ENCODE measurements at places on chromosomes 5 and 9.
A peak's percentile ranks its signal among the peaks of the same experiment; 100 is the strongest.

DNA sequence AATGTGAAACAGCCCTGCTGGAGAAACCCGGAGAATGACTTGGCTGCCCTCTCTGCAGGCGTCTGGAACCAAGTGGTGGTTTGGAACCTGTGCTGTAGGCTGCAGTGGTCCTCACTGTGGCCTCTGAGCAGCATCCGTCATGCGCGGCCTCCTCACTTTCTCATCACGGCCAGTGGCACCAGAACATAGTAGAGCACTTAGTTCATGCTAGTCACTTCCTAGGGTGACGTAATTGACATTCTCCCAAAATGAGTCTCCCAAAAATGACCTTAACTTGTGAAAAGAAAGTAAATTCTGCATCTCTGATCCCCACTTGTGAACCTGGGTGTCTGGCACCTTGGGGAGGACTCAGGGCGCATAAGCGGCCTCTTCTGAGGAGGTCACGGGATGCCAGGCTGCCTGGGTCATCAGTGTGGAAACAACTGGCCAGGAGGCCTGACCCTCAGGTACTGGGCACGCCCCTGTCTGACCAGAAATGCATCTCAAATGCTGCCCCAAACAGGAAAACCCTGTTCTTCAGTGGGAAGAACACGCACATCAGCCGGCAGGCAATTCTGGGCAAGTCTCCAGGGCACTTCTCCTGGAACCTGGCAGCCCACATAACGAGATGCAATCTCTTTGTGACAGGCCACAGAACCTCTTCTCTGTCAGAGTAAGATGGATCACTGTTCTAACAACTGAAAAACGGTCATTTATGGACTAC is 36.6 kb upstream of the SPTLC1 start:
- peak; percentile 96 for DNase-seq

- no peak for DNase-seq
These were observed 12.1 kb upstream of the PTAR1 start for GRCh38 chr9:69771775-69772418.

- DNase-seq = no peak
These were observed 303.9 kb upstream of the DAP start for GRCh38 chr5:11064763-11065450.

- DNase-seq = peak; percentile 41
These were observed at the start of gene SLC46A2 for GRCh38 chr9:112890106-112891081. Gene SLC46A2 (minus strand): TSS chr9:112890876. CDS start chr9:112890681, 195 bp downstream.

GRCh38 chr5:171149333-171149732 is 159.7 kb upstream of the TLX3 start:
- no peak for DNase-seq

DNA sequence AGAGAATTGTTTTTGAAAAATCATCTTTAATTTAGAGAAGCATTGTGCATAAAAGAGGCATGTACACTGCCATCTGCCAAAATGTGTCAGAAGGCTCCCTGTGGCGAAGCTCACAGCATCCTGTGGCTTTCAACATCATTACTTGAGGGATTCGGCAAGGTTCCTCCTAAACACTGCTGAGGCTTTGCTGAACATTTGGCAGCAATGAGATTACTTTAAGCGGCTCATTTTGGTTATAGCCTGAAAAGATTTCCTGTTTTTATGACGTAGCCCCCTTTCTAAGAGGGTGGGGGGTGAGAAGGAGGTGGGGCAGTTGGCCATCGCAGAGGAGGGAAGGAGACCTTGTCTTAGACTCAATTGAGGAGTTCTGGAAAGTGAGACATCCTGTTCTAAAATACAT is 469.4 kb downstream of the RASEF start:
- DNase-seq = no peak

- no peak for DNase-seq
These were observed 178.8 kb upstream of the ELL2 start for GRCh38 chr5:96140496-96140895.

DNA sequence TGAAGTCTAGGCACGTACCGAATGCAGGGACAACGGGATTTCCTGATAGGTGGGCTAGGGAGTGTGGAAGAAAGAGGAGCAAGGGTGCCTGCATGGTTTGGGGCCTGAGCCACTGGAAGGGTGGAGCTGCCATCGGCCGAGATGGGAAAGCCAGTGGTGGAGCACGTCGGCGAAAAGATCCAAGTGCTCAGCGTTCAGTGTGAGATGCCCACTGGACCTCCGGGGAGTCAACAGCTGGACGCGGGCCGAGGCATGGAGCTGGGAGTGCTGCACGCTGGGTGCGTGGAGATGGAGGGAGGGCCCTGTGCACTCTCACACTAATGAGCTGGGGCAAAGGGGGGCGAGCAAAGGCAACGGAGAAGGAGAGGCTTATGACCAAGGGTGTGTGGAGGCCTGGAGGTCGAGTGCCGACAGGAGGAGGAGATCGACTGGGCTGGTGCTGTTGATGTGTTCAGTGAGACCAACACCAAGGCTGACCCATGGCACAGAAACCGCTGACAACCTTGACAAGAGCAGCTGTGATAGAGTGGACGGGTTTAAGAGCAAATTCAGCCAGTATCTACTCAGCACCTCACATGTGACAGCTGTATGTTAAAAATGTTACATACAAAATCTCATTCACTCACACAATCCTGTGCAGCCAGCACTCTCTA is 85.7 kb downstream of the STK10 start:
- DNase-seq = no peak

GRCh38 chr9:5938449-5938848 is 47.8 kb downstream of the MLANA start:
- no peak for DNase-seq

DNA sequence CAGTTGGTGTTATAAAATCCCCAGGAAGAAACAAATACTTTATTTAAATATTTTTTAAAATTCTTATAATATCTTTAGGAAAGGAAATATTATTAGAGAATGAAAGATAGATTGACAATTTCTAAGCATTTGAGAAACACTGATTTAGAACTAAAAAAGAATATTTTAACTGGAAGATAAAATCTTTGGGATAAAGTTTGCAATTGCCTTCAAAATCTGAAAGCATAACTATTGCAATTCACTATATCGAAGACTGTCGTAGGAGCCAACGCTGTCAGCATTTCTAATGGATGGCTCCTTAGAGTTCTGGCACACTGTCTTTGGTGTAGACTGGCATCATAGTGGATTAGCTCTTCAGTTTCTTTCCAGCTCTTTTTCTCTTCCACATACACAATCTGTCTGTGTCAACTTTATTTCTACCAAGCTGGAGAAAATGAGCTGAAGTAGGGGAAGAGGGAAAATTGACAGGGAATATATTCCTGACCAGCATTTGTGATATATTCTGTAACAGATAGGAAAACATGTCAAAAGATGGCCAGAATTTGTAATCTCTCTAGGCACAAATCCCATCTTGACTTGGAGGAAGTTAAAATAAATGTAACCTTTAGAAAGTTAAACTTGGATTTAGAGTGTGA is 1561.4 kb downstream of the MAT2B start:
- DNase-seq = no peak

GRCh38 chr5:61394078-61394704 is 62.1 kb downstream of the ZSWIM6 start:
- DNase-seq = no peak

GRCh38 chr5:16740811-16741392 is 124.1 kb upstream of the RETREG1 start:
- no peak for DNase-seq

GRCh38 chr5:132020568-132021339 is 9.3 kb upstream of the ACSL6 start:
- DNase-seq = no peak

- DNase-seq = no peak
These were observed 1850.9 kb upstream of the NUDT12 start for GRCh38 chr5:105413406-105413990.

GRCh38 chr5:1896602-1897376 is 14.1 kb upstream of the IRX4 start:
- no peak for DNase-seq

- DNase-seq = no peak
These were observed 679 bp downstream of the B4GALT1 start for GRCh38 chr9:33166231-33167083.

- DNase-seq = no peak
These were observed 15.1 kb upstream of the IPPK start for GRCh38 chr9:92685022-92685421.

- DNase-seq = no peak
These were observed 108.3 kb downstream of the RPS23 start for GRCh38 chr5:82169892-82170291.

GRCh38 chr5:124746916-124747790 is 714 bp upstream of the ZNF608 start:
- DNase-seq = peak; percentile 50

DNA sequence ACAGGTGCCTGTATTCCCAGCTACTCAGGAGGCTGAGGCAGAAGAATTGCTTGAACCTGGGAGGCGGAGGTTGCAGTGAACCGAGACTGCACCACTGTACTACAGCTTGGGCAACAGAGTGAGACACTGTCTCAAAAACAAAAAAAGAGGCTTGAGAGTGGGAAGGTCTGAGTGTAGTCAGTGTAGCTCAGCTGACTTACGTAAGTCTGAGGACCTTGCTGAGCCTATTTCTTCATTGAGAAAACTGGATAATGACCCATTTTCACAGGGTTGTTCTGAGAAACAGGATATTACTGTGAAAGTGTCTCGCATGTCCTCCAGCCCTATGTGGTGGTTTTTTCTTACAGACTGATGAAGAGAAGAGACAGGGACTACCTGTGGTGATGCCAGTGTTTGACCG is 66.7 kb downstream of the WDR41 start:
- DNase-seq = no peak

DNA sequence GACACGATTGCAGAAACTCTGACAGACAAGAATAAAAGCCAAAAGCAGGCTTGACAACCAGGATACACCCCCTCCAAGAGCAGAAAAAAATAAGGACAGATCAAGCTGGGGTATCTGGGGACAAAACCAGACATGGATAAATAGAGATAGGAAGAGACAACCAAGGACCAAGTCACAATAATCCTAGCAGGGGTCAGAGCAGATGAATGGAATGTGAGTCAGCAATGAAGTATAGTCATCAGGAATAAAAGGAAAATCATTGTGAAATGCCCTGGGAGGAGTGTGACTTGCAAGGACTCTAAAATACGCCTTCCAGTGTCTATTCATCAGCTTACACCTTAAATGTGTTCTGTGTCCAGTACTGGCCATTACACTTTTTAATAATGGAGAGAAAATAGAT is 206.8 kb downstream of the CAAP1 start:
- no peak for DNase-seq

DNA sequence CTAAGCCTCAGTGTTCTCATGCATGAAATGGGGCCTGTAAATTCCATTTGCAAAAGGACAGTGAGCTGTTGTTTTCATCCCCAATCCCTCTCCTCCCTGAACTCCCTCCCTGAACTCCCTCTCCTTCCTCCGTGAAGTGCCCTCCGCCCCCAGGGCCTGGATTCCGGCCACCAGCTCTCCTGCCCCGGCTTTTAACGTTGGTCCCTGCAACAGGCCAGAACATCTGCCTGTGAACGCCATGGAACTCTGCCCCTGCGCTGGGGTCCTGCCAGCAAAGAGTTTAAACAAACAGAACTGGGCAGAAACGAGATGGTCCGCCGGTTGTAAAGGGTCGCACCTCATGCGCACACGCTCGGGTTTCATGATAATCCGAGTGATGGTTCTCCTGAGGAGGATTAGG is 62.4 kb downstream of the SMIM23 start:
- no peak for DNase-seq

- no peak for DNase-seq
These were observed 3.1 kb upstream of the DOCK8 start for GRCh38 chr9:211557-211956.

GRCh38 chr5:137727623-137728022 is 8.3 kb downstream of the KLHL3 start:
- no peak for DNase-seq

DNA sequence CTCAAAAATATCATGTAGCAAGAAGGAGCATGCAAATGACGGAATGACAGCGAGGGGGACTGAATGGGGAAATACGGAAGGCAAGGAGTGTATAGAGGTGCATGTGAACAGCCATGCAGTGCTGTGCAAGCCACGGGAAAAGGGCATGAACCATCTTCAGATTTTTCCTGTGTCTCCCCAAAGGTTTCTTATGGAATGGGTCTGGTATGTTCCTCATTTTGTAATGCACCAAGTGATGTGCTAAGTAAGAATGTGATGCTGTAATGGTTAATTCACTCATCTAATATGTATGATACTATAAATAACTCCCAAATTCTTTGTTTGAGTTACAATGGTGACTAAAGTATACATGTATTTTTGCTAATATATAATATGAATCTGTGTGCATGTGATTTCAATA is 99.0 kb upstream of the DAB2 start:
- DNase-seq = no peak

DNA sequence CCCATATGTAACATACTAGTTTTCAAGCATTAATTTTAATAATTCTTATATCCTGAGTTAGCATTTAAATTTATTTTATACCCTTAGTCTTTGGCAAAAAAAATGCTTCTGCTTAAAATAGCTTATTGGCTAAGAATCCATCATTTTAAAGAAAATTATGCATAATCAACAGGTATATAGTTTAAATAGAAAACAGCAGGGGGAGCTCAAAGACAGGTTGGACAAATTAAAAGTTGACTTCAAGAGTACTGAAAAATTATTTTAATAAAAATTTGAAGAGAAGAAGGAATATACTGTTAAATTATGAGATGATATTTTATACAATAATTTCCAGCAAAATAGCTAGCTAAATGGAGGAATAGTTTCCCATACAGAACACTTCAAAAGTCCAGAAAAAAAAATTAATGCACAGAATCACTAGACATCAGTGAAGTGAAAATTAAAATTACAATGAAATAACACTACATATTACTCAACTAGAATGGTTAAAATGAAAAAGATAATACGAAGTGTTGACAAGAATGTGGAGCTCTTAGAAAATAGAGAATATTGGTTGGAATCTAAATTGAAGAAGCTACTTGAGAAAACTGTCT is 387.1 kb downstream of the PDE4D start:
- no peak for DNase-seq

GRCh38 chr5:174329738-174330137 is 284.2 kb downstream of the NSG2 start:
- no peak for DNase-seq

DNA sequence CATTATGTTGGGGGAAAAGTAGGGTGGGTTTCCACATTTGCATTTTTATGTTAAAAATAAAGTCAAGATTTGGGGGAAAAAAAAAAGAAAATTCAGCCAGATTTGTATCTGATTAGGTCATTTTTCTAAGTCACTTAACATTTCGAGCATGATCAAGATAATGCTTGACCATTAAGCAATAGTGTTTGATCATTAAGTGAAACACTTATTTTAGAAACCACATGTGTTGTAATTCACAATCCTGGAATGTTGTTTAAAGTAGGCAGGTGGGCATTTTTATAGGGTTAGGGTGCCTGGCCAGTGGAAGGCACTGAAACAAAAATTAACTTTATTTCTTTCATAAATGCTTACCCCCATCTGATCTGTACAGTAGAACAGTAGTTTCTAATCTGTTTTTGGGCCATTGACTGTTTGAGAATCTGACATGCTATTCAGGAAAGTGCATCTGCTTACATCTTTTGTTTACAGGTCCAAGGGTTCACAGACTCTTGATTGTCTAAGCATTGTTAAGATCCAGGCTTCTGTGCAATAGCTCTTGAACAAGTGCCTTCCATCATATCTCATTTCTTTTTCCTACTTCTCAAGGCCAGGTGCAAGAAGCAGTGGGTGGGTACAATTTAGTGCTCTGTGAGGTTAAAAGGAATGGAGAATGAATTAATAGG is 9.1 kb downstream of the ZCCHC9 start:
- no peak for DNase-seq

- DNase-seq = no peak
These were observed 29.8 kb upstream of the ZFR start for GRCh38 chr5:32474209-32474854.

- DNase-seq = no peak
These were observed 30.4 kb downstream of the DPYSL3 start for GRCh38 chr5:147479444-147479843.

- DNase-seq = no peak
These were observed 28.7 kb downstream of the DNAJC21 start for GRCh38 chr5:34957857-34958690.

GRCh38 chr9:98830554-98830953 is 23.1 kb downstream of the GALNT12 start:
- no peak for DNase-seq
